ENCODE measurements at places on chromosomes 2 and 18. TPM values are rescaled to one million over a fixed set of nuclear protein-coding genes. Genes with fewer than 3 reads are reported as not detected.

GRCh38 chr2:31729442-31730092, 148.8 kb upstream of the SRD5A2 start:
- no peaks in the 10 kb centered on the region for H3K4me1 ChIP-seq
- peaks cover 2% of the 10 kb centered on the region for H3K27me3 ChIP-seq
- no peak overlapping the region for H3K27ac ChIP-seq
- H3K36me3 ChIP-seq, result no peaks in the 10 kb centered on the region
- no peak for DNase-seq

DOK1 gene
- 46.8 TPM for total RNA-seq

DNA sequence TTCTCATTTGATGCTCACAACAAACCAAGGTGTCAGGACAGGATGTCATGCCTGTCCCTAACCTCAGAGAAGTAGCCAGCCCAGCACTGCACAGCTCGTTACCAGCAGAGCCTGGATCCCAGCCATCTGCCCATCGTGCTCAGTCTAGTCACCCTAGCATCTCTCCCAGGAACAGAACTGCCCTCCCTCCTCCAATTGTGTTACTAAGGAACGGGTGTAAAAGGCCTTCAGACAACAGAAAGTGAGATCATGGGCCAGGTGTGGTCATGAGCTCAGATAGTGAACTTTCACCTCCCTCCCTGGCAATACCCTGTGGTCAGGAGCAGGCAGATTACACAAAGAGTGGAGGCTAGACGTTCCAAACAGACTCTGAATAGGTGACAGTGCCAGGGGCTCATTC, 111.8 kb upstream of the PPP1CB start:
- H3K27me3 ChIP-seq, result peaks cover 3% of the 10 kb centered on the region
- H3K36me3 ChIP-seq, result no peaks in the 10 kb centered on the region
- DNase-seq, result no peak
- no peak overlapping the region for H3K27ac ChIP-seq
- peaks cover 11% of the 10 kb centered on the region for H3K4me1 ChIP-seq
- no peak overlapping the region for H3K4me3 ChIP-seq

- H3K27ac ChIP-seq, result no peak overlapping the region
- no peak for DNase-seq
- H3K36me3 ChIP-seq, result no peaks in the 10 kb centered on the region
- no peaks in the 10 kb centered on the region for H3K27me3 ChIP-seq
Measured at GRCh38 chr2:150971910-150972309, 289.8 kb downstream of the RBM43 start.

FOSL2 gene
- total RNA-seq, result 96.4 TPM

GRCh38 chr2:50368361-50368760, 663.6 kb downstream of the NRXN1 start:
- no peak overlapping the region for H3K4me3 ChIP-seq
- DNase-seq, result no peak
- no peaks in the 10 kb centered on the region for H3K27me3 ChIP-seq
- no peaks in the 10 kb centered on the region for H3K36me3 ChIP-seq
- no peak overlapping the region for H3K27ac ChIP-seq

THSD7B gene
- not detected for total RNA-seq

FAM110C gene
- 5.1 TPM for total RNA-seq

All from activated CD4-positive, alpha-beta memory T cell treated with anti-CD3 and anti-CD28 coated beads, Interleukin-2, amount 10 ng/mL, durations not matched to agents 7 days and 5 days (primary cell).